ENCODE measurements at places on chromosomes 16 and 17. TPM values are rescaled to one million over a fixed set of nuclear protein-coding genes. Genes with fewer than 3 reads are reported as not detected.

The CCL14 gene
- not detected for total RNA-seq

GRCh38 chr16:54059319-54059718 is 227.3 kb downstream of the IRX3 start:
- DNase-seq = no peak

The RAB37 gene
- 28.2 TPM for total RNA-seq

The MT1H gene
- total RNA-seq = 0.62 TPM

The HBZ gene
- total RNA-seq = not detected

Data from activated CD4-positive, alpha-beta T cell treated with anti-CD3 and anti-CD28 coated beads, Interleukin-2, amount 10 ng/mL, durations not matched to agents 7 days and 5 days (primary cell).